ENCODE measurements at places on chromosomes 2 and 18.

DNA sequence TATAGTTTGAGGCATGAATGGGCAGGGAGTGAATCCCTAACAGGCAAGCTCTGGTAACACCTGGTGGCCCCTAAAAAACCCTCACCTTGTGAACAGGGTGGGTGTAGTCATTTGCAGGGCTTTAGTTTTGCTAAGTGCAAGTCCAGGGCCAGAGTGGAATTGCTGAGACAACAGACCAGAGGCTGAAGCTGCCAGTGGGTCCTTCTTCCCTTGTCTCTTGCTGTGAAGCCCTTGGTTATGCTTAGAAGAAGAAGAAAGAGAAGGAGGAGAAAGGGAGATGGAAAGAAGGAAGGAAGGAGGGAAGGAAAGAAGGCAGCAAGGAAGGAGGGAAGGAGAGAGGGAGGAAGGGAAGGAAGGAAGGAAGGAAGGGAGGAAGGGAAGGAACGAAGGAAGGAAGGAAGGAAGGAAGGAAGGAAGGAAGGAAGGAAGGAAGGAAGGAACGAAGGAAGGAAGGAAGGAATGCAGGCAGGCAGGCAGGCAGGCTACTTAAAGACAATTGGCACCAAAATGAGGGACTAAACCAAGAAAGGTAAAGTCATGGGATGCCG, 45.8 kb downstream of the SMAD7 start:
- no peak for DNase-seq

DNA sequence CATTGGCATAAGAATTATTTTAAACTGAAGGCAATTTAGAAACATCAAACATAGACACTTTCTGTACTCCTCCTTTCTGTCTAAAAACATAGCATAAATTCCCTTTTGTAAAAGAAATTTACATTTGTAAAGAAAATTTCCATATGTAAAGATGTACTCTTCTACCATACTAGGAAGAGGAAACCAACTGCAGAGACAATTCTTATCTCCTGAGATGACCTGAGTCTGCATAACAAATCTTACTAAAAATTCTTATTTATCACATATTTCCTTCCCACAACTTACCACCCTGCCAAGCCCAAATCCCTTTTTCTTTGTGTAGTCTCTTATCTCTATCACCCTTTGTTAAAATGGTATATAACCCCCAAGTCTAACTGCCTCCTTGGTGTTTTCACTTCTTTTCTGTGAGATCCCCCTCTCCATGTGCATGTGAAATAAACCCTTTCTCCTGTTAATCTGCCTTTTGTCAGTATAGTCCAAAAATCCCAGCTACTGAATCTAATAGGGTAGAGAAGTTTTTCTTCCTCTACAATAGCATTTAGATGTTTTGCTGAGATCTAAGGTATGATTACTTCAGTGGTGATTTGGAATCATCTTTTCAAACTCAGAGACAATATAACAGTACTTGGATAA, 81.0 kb downstream of the CHN1 start:
- no peak for DNase-seq

- no peak for DNase-seq
These were observed 113.7 kb downstream of the PRKCE start for GRCh38 chr2:45765007-45765727.

- peak; percentile 30 for DNase-seq
These were observed 14.9 kb upstream of the ITPRID2 start for GRCh38 chr2:181876614-181877063.

DNA sequence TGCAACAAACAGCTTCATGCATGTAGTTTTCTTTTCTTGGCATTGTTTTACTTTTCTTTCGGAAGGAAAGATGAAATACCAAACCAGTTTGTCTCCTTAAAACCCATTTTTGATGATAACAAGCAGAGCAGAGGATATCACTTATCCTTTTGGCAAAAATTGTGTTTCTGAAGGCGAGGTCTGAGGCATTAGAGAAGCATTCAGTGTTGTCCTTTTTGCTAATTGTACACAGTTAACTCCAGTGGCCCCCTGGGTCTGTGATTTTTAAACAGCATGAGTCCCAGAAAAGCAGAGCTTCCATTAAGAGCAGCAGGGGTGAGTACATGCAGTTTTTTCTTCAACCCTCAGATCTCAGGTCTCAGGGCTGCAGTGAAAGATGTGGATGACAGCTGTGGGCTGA, 41.3 kb downstream of the TTC39C start:
- no peak for DNase-seq

DNA sequence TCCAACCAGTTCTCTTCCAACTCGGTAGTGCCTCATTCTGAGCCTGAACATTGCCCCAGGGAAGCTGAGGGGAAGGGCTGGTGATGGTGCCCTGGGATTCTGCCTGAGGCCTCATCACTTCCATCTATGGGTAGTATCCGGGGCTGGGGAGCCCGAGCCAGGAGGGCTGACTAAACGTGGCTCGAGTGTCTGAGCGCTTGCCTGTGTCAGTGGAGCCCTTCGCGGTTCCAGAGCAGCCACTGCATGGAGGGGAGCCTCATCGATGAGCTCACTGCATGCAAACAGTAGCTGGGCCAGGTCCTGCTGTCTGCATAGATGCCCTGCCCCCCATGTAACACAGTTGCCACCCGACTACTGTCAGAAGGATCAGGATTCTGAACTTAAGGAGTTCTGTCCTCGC, 129.3 kb downstream of the GLI2 start:
- DNase-seq, result no peak

- no peak for DNase-seq
These were observed 247.8 kb upstream of the SIX2 start for GRCh38 chr2:45256867-45257641.

- peak; percentile 45 for DNase-seq
These were observed 1.2 kb downstream of the SP3 start for GRCh38 chr2:173963817-173964564.

DNA sequence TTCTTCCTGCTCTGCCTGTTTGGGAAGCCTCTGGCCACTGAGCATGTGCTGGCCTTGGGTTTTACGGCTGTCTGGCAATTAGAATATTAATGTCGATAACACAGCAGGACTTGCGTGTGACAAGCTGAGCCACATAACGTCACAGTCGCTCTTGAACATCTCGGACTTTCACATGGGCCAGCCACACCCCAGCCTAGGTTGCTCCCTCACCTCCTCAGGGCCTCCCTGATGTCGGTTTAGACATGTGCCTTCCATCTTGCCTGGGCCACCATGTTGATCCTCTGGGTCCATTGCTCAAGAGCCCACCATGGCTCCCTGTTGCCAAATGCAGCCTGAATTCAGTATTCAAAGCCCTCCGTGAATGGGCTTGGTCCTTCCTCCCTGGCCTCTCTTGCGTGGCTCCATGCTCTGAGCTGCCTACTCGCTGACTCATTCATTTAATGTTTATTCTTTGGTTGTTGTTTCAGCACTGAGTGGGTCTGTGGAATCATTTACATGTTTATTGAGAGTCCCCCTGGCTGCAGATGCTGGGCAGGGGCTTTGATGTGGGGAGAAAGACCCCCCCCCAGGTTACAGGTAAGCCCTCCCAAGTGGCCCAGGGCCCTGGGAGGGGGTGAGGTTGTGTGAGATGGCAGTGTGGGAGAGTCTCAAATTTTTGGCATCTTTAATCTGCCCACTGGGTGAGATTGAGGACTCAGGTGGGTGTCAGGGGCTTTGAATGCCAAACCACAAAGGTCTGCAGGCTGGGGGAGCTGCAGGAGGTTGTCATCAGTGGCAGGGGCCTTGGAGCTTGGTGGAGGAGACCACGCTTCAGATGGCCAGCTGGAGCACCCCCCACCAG, 62.0 kb downstream of the ODC1 start:
- no peak for DNase-seq

- DNase-seq, result no peak
These were observed 119.9 kb downstream of the ETAA1 start for GRCh38 chr2:67516899-67517530.

GRCh38 chr18:1017227-1018058, 112.8 kb downstream of the ADCYAP1 start:
- no peak for DNase-seq

- DNase-seq, result no peak
These were observed 811 bp downstream of the ADD2 start for GRCh38 chr2:70767079-70767698.
